NCI-H2081 treated with DMSO at 0.1 percent for 48 hours (cell line): ENCODE measurements at places on chromosomes 5 and 9.

DNA sequence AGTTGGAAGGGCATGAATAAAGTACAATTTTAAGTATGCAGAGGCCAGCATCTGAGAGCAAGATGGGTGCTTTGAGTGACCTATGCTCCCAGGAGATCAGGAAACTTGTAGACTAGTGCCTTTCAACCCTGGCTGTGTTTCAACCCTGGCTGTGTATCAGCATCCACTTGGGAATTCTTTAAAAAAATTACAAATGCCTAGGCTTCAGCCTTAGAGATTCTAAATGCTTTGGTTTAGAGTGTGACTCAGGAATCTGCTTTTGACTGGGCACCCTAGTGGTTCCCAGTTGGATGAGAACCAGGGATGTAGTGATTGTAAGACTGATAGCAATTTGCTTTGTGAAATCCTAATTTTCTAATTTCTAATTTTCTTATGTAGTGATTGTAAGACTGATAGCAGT, 65.6 kb downstream of the RALGPS1 start:
- DNase-seq: no peak

GRCh38 chr9:29389421-29389820, 1816.1 kb upstream of the C9orf72 start:
- DNase-seq: no peak

- no peak for DNase-seq
Observed at GRCh38 chr5:127094161-127094814, 21.0 kb upstream of the C5orf63 start.

DNA sequence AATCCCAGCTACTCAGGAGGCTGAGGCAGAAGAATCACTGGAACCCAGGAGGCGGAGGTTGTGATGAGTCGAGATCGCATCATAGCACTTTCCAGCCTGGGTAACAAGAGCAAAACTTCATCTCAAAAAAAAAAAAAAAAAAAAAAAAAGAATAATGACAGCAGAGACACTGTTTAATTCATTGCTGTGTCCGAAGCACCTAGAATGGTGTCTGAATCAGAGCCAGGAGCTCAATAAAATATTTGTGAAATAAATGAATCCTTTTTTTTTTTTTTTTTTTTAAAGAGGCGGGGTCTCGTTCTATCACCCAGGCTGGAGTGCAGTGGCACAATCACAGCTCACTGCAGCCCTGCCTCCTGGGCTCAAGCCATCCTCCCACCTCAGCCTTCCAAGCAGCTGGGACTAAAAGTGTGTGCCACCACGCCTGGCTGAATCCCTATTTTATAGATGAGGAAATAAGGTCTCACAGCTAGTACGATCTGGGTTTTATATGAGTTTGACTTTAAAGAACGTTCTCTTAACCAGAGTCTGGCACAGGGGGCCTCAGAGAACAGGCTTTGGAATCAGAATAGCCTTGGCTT, 47.8 kb downstream of the THOC3 start:
- DNase-seq: no peak

DNA sequence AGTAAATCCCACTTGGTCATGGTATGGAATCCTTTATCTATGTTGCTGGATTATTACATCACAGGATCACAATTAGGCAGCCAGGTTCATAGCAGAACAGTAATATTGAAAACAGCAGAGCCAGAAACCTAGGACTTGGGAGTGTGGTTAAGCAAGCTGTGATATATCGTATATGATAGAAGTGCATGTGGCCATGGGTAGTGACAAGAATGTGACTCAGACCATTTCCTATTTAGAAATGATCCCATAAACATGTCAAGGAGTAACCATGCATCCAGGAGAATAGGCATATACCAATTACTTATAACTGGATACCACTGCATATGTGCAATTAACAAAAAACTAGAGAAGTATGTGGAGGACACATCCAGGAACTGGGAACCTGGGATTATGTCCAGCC, 31.2 kb downstream of the AMBP start:
- no peak for DNase-seq

DNA sequence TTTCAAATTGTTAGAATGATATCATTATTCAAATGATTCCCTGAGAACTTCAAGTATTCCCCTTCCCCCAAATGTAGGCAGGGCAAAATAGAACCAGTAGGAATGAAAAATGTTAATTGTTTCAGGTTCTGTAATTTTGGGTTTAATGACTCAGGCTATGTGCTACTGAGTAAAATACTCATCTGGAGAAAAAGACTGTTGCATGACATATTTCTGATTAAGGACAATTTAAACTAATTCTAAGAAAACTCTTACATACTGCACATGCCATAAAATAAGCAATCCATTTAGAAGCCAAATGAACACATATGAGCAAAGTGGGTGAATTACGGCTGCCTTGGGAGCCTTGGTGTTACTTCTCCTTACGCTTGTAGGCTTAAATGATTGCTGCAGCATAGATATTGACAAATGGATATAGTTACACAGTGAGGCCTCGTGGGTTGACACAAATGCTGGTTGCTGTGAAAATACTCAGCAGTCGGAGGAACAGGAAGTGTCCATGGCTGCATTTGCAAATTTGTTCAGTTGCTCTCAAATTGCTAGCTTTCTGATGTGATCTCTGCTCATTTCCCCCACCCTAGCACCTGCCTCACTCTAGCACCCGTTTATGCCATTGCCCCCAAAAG, 174.9 kb upstream of the DMAC1 start:
- peak; percentile 94 for DNase-seq

DNA sequence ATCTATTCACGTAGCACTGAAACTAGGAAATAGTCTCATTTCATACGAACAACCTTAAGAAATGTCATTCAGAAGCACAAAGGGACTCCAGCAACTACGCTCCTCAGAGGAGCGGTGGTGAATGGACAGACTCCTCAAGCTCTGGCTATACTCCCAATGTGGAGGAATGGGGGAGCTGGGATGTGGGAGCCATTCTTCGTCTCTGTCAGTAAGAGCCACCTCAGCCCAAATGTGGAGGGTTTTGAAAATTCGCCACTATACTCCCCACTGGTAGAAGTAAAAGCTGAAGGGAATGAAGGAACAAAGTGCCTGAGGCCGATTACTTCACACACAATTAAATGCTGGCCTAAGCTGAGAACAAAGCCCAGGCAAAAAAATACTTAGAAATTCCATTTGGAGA, 96.3 kb downstream of the ADAMTS12 start:
- DNase-seq: no peak
